Heart right ventricle (tissue), 16 donors: ENCODE measurements at places on chromosomes 1 and 21. TPM values are rescaled to one million over a fixed set of nuclear protein-coding genes. Genes with fewer than 3 reads are reported as not detected.

DNA sequence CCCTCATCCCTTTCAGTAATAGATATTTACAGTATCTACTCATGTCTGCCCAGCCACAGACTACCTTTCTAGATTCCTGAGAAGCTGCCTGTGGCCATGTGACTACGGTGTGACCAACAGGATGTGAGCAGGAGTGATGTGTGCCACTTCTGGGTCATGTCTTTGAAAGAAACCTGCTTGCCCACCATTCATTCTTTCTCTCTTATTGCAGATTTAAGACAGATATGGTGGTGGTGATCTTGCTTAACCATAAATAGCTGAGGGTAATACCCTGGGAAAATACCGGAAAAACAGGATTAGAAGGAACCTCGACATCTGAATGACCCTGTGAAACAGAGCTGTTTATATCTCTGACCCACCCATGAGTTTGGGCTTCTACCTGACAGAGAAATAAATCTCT is 41.6 kb upstream of the GUCA2A start:
- DNase-seq = no peak
- peaks cover 35% of the 10 kb centered on the region for H3K4me1 ChIP-seq
- no peak overlapping the region for H3K4me3 ChIP-seq
- no peaks in the 10 kb centered on the region for H3K27me3 ChIP-seq
- H3K36me3 ChIP-seq = no peaks in the 10 kb centered on the region

DNA sequence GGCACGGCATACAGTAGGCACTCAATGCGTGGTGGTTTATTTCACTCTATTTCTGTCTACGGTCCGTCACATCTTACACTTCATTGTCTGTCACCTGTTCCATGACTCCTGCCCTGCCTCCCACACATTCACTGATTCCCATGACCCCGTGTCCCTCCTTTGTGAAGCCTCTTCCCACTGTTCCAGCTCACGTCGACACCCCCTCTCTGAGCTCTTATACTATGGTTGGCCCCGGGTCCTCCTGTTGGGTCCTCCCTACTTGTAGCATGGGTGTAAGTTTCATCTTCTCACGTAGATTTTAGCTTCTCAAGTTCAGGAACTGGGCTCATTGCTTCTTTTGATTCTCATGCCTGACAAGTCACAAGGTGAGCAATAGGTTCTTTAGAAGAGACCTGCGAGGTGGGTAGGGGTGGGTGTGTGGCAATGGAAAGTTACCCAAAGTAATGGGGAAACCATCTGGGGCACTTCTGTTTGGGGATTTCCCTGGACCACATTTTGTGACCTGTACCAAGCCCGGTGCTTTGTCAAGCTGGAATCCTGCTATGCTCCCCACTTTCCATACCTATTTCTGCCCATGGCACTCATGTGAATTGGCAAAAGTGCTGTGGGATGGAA is 22.1 kb upstream of the IL10 start:
- H3K4me1 ChIP-seq = no peaks in the 10 kb centered on the region
- peaks cover 2% of the 10 kb centered on the region for H3K27me3 ChIP-seq
- H3K4me3 ChIP-seq = no peak overlapping the region
- no peaks in the 10 kb centered on the region for H3K36me3 ChIP-seq

Gene GJA9
- total RNA-seq = not detected

GRCh38 chr1:113380075-113380474 is 10.2 kb upstream of the MAGI3 start:
- H3K36me3 ChIP-seq = no peaks in the 10 kb centered on the region
- no peaks in the 10 kb centered on the region for H3K4me1 ChIP-seq
- no peak for DNase-seq
- no peak overlapping the region for H3K27ac ChIP-seq

DNA sequence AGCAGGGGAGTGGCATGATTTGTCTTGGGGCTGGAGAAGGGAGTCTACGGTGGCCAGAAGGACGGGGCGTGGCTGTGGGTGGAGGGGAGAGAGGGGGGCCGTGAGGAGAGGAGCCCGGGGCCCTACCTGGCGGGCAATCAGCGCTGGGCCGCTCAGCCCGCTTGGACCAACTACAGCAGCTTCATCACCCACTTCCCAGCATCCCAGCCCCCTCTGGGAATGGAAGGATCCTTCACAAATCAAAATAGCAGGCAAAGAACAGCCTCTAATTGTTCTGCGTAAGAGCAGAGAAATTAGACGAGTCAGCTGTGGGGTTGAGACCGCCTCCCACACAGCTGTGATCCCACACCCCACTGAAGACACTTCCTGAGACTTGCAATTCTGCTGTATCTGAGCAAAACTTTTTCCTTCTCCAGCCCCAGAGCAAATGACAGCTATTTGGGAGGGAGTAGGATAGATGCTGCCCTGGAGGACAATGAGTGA is 43.5 kb downstream of the OPRD1 start:
- H3K36me3 ChIP-seq = no peaks in the 10 kb centered on the region
- DNase-seq = no peak
- H3K4me1 ChIP-seq = no peaks in the 10 kb centered on the region
- peaks cover 9% of the 10 kb centered on the region for H3K27me3 ChIP-seq
- no peak overlapping the region for H3K27ac ChIP-seq
- no peak overlapping the region for H3K4me3 ChIP-seq

Gene RRP1B
- total RNA-seq = 9.4 TPM

DNA sequence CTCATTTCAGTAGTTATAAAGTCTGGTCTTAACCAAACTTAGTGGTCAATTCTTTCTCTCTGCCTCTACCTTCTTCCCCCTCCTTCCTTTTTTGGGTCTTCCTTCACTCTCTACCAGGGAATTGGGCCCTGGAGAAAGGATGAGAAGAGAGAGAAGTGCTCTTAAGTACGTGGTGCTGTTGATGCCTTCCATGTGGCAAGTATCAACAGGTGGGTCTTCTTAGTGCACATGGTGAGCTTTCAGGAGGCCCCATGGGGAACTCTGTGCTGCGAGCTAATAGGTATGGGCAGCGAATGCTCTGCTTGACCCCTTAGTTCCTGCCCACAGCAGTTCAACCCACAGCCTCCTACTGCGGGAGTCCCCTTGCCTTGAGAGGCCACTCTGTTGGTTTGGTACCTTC is 39.4 kb upstream of the LMX1A start:
- peaks cover 6% of the 10 kb centered on the region for H3K4me1 ChIP-seq
- no peak overlapping the region for H3K4me3 ChIP-seq
- DNase-seq = no peak
- H3K27me3 ChIP-seq = peaks cover 14% of the 10 kb centered on the region
- H3K27ac ChIP-seq = no peak overlapping the region

Gene UBL4B
- not detected for total RNA-seq

DNA sequence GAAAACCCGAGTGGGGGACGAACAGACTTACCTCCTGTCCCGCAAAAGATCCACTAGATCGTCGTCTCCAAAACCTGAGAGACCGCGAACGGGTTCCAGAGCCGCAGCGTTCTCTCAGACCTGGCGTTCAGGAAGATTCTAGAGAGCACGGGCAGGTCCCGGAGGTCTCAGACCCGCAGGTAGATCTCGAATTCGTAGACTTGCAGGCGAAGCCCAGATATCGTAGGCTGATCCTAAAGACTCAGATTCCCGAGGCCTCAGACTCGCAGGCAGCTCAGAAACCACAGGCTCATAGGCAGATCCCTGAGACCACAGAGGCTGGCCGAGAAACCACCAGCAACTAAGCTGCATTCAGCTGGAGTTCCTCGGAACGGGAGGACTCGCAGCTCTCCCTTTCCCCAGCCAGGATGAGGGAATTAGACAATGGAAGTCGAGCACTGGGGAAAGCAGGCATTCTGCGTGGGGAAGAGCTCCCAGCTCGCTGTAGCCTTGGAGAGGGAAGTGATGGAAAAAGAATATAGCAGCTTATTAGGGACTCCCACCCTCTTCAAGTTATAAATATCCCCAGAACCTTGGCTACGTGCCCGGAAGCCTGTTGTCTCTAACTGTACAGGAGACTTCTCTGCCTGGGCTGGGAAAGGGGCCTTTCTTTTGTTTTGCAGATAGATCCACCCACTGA is at the start of gene ZNF436:
TSS of gene ZNF436 (minus strand) at position 502 of the 679 bp plus-strand sequence. CDS start 1,831 bp downstream, outside the sequence.
- no peaks in the 10 kb centered on the region for H3K27me3 ChIP-seq
- DNase-seq = peak; percentile 97
- peak within 1 kb of the TSS; percentile 97 for H3K27ac ChIP-seq
- peaks cover 51% of the 10 kb centered on the region for H3K4me1 ChIP-seq

GRCh38 chr1:230728710-230729392 is 14.9 kb upstream of the AGT start:
- H3K4me1 ChIP-seq = peaks cover 18% of the 10 kb centered on the region
- no peak for DNase-seq
- H3K4me3 ChIP-seq = no peak overlapping the region
- H3K36me3 ChIP-seq = no peaks in the 10 kb centered on the region

Gene SPRR1A
- not detected for total RNA-seq

DNA sequence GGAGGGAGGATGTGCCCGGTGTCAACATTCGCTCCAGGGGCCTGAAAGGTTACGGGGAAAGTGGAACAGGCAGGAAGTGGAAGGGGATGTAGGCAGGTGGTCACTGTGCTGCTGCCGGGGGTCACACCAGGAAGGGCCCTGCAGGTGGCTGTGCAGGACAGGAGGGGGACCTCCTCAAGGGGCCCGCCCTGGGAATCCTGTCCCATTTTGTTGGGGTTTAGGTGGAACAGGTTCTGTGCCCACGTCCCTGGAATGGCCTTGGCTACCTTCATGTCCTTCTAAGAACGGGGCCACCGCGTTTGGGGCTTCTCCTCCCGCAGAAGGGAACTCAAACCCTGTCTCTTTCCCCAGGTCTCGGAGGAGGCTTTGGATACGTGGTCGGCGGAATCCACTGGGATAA is 11.9 kb downstream of the SLC45A1 start:
- no peaks in the 10 kb centered on the region for H3K4me1 ChIP-seq
- no peak overlapping the region for H3K27ac ChIP-seq
- no peak overlapping the region for H3K4me3 ChIP-seq
- H3K36me3 ChIP-seq = no peaks in the 10 kb centered on the region
- no peak for DNase-seq
- H3K27me3 ChIP-seq = no peaks in the 10 kb centered on the region

GRCh38 chr1:104476126-104476525 is 726.4 kb downstream of the AMY1C start:
- H3K4me3 ChIP-seq = no peak overlapping the region
- H3K27ac ChIP-seq = no peak overlapping the region
- H3K27me3 ChIP-seq = no peaks in the 10 kb centered on the region
- no peaks in the 10 kb centered on the region for H3K36me3 ChIP-seq

DNA sequence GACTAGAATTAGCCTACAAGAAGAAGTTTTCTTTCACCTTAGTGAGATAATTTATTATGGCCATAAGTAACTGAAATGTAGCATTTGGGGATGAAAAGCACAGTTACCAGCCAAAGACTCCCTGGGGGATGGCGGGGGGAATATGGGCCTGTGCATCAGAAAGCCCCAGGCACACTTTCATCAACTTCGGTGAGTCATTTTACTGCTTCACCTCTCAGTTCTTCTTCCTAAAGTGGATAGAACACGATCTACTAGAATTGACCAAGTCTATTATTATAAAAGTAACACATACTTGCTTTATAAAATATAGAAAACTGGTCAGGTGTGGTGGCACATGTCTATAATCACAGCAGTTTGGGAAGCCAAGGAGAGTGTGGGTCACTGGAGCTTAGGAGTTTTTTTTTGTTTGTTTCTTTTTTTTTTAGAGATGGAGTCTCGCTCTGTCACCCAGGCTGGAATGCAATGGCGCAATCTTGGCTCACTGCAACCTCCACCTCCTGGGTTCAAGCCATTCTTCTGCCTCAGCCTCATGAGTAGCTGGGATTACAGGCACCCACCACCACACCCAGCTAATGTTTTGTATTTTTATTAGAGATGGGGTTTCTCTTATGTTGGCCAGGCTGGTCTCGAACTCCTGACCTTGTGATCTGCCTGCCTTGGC is 141.8 kb downstream of the ZZZ3 start:
- no peak overlapping the region for H3K27ac ChIP-seq
- H3K4me3 ChIP-seq = no peak overlapping the region
- no peaks in the 10 kb centered on the region for H3K36me3 ChIP-seq
- no peak for DNase-seq
- H3K27me3 ChIP-seq = no peaks in the 10 kb centered on the region
- H3K4me1 ChIP-seq = peaks cover 12% of the 10 kb centered on the region

Gene DYRK1A
- 57.6 TPM for total RNA-seq

DNA sequence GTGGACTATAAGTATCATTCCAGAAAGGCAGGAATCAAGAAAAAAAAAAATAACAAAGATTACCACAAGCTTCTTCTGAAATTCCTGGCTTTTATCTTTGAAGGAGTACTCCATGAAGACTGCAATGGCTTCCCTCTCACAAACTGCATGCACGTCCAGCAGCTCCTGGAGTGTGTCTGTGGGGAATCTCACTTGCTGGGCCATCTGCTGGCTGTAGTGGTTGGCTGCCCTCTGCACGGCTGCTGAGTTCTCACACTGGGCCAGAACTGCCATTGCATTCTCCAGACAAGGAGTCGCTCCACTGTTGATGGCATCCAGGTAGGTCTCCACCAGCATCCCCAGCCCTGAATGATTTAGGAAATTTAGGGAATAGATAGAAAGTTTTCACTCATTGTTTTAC is 23.3 kb upstream of the GBP2 start:
- H3K36me3 ChIP-seq = no peaks in the 10 kb centered on the region
- H3K27me3 ChIP-seq = no peaks in the 10 kb centered on the region
- no peak overlapping the region for H3K4me3 ChIP-seq
- no peak for DNase-seq

DNA sequence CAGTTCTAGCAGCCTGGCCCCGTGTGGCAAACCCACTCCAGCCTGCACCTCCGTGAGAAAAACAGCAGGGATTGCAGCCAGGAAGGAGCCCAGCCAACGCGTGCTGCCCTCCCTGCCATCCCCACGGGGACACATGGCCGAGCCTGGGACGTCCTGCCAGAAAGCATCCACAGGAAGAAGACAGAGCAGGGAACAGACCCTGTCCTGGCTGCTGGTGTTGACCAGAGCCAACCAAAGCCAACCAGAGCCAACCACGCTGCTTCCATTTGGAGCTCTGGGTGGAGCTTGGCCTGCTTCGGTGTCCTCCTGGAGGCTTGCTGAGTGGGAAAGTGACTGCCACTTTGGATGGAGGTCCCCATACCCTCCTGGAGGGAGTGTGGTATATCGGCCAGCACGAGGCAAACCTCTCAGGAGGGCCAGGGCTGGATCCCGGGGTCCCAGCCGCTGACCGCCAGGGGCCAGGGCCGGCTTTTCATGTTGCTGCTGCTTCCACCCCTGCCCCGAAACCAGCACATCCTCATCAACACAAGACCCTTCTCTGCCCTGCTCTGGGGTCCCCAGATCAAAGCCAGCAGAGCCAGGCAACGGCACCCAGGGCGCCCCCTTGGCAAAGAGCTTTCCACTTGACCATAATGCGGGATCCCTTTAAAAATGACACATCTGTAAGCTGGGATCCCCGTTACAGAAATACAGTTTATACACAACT is 80.6 kb upstream of the ARHGEF16 start:
- DNase-seq = no peak
- H3K27me3 ChIP-seq = no peaks in the 10 kb centered on the region
- no peak overlapping the region for H3K27ac ChIP-seq
- no peaks in the 10 kb centered on the region for H3K36me3 ChIP-seq
- peaks cover 12% of the 10 kb centered on the region for H3K4me1 ChIP-seq
- no peak overlapping the region for H3K4me3 ChIP-seq

Gene FCRL6
- total RNA-seq = not detected
